ENCODE measurements at places on chromosomes 12 and 14. TPM values are rescaled to one million over a fixed set of nuclear protein-coding genes. Genes with fewer than 3 reads are reported as not detected.

DNA sequence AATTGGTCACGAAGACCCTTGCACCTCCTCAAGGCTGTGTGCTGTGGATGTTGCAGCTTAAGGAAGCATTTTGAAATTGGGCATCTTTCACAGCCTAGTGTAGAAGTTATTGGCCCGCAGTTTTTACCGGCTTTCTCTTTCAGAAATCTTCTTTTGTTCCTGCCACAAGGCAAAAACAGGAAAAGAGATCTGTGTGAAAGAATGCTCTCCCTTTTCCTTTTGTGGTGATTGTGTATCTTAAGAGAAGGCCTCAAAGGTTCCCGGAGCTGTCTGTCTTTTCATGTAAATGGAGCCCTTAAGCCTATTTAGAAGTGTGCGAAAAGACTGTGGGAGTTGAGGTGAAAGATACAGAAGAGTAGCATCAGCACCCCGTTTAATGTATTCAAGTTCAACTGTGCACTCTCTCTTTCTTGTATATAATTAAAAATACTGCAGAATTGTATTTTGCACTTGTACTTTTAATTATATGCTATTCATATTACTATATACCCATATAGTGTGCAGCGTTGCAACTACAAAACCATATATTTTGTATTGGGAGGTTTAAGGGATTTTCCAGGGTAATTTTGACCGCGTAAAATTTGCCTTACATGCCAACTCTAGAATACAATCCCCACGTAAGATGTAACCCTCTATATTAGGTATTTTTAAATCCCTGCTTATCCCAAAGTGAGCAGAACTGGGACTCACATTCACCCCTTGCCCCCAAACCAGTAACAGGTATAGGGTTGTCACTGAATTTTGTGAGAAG, 441.7 kb downstream of the RAD51B start:
- no peak for DNase-seq

DNA sequence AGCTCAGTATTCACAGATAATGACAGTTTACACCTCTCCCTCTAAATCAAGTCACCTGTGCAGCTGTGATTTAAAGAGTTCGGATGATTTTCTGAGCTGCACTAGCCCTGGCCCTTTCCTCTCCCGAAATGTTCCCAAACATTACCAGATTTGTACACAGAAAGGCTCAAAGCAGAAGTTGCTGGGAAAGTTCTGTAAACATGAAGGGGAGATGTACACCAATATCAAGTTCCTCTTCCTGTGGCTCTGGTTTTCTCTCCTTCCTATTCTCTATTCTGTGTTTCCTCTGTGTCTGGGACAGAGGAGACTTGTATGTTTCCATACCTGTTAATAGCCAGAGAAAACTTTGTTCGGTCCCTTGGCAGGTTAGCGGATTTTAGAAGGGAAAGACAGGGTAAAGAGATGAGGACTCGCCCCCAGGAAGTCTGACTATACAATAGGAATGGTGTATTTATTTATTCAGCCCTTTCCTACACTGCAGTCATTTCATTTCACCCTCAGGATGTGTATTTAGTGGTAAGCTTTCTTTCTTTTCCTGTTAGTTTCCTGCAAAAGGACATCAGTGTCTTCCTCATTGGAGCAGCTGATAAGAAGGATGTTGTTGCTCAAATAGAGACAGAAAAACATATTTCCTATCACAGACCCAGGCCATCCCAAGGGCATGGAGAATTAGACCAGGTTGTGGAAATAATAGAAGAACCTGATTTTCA, 7.6 kb upstream of the NUMB start:
- no peak for DNase-seq

- DNase-seq = no peak
These were observed 531.7 kb upstream of the FLRT2 start for GRCh38 chr14:84998216-84998615.

DNA sequence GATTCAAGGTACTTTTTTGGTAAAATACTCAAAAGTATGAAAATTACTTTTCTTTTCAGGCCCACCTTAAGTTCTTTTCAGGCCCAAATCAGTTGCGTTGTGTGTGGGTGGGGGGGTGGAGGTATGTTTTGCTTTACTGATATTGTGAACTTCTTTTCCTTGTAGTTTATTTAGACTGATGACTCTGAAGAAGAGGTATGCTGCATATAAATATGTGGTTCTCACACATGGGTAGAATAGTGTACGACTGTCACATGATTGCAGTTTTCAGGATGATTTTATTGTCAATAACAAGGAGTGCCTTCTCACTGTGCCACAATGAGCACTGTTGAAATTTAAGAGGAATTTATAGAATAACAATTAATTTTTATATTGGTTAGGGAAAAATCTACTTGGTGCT, 166.6 kb upstream of the ATP2B1 start:
- DNase-seq = no peak

- no peak for DNase-seq
These were observed 19.3 kb downstream of the SLC6A13 start for GRCh38 chr12:243381-243780.

GRCh38 chr12:109448707-109449390, 28.3 kb downstream of the KCTD10 start:
- DNase-seq = no peak

GRCh38 chr12:122206111-122206881, 2.8 kb downstream of the B3GNT4 start:
- DNase-seq = no peak

DNA sequence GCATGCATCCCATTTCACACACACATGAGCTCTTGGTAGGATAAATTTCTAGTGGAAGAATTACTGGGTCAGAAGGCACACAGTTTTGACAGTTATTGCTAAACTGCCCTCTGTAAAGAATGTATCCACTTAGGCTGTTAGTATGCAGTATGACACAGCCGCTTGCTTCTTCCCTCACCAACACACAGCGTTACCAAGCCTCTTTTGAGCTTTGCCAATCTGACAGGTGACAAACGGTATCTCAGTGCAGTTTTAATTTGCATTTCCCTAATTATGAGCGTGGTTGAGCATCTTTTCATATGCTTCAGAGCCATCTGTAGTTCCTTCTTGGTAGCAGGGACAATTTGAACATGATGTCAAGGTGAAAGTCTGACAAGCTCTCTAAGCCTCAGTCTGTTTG, 42.9 kb downstream of the HRK start:
- no peak for DNase-seq

DNA sequence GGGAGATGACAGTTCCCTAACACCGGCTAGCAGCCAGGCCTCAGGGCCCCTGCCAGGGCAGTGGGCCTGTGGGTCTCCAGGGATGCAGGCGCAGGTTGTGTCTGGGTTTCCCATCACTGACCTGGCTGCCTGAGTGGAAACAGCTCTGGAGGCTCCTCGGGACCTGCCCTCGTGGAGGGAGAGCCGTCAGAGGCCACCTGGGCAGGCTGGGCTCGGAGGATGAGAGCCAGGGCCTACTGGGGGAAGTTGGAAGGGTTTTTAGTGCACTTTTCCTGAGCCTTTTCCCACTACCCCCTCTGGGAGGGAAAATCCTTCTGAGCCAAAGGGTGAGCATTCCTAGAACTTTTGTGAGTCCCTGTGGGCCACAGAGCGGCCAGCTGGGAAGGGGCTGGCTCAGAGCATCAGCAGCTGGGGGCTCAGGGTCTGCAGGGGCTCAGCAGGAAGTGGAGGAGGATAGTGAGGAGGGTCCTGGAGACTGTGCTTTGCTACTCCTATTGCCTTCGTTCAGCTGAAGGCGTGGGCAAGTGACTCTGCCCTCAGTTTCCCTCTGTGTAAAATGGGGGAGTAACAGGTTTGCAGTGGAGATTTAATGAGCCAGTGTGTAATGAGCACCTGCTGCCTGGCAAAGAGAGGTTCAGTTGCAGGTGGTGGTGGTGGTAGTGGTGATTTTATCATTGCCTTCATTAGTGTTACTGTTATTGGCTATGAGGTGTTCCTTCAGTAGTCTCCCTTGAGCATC, 1.8 kb downstream of the SH2B3 start:
- DNase-seq = peak; percentile 67

- no peak for DNase-seq
These were observed 215.9 kb upstream of the BMP4 start for GRCh38 chr14:54172562-54172961.

DNA sequence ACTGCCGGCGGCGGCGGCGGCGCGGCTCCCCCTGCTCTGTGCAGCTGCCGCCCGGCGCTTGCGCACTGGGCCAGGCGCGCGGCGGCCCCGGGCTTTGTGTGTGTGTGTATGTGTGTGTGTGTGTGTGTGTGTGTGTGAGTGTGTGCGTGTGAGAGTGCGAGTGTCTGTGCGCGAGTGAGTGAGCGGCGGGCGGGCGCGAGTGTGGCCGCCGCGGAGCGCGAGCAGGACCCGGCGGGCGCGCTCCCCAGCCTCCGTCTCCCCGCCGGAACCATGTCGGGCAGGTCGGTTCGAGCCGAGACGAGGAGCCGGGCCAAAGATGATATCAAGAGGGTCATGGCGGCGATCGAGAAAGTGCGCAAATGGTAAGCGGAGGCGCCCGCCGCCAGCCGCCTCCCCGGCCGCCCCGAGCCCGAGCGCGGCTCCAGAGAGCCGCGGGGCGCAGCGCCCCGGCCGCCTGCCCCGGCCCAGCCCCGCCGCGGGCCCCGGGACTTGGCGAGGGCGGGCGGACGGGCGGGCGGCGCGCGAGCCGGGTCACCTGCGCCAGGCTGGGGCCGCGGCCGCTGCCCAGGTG, at the start of gene BCL7A:
TSS of gene BCL7A (plus strand) at position 63 of the 571 bp plus-strand sequence. CDS start at position 271, 208 bp downstream.
- peak; percentile 85 for DNase-seq

- DNase-seq = no peak
These were observed 245.4 kb upstream of the KRR1 start for GRCh38 chr12:75756771-75757170.

DNA sequence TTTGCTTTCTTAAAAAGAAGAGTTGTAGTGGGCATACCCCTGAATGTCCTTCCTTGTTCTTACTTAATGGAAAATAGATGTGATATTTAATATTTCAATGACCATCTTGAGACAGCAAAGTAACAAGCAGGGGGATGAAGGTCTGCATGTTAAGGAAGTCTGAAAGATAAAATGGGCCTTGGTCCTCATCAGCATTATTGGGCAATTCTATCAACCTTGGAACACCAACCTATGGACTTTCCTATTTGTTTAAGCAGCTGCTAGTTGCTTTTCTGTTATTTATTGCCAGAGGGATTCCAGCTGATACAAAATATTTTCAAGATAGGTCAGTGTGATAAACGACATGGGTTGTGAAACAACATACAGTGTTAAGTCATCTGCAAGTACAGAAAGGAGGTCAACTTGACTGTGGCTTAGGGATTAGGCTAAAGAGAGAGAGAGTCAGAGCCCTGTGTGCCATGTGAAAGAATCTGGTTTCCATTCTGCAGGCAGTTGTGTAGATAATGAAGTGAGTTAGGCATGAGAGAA, 16.4 kb upstream of the A2M start:
- no peak for DNase-seq

DNA sequence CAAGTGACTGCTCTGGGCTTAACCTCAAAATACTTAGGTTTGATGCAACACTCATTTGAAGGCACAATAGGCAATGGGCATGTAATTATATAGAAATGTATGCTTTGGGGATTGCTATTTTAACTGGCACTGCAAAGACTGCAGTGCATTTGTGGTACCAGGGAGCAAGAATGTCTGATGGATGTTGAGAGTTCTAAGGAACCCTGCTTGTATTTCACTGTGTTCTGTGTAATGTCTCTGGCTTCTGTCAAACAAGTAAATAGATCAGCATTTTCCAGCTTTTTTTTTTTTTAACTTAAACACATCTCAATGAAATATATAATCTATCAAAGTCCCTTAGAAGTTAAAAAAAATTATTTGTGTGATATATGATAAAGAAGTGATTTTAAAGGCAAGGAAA, 94.8 kb upstream of the ATP2B1 start:
- no peak for DNase-seq

- DNase-seq = peak; percentile 47
These were observed 84.1 kb upstream of the GNG2 start for GRCh38 chr14:51776102-51776894.

- DNase-seq = no peak
These were observed 8.5 kb downstream of the CRACR2A start for GRCh38 chr12:3744229-3744901.

- DNase-seq = no peak
These were observed 159.5 kb downstream of the ETV6 start for GRCh38 chr12:11808931-11809330.

DNA sequence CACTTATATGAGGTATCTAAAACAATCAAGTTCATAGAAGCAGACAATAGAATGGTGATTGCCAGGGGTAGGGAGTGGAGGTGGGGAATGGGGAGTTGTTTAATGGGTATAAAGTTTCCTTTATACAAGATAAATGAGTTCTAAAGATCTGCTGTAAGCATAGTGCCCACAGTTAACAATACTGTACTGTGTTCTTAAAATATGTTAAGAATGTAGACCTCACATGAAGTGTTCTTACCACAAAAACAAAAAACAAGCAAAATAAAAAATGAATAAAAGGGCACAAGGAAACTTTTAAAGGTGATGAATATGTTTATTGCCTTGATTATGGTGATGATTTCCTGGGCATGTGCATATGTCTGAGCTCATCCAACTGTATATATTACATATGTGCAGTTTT, 211.8 kb downstream of the MSRB3 start:
- DNase-seq = no peak

DNA sequence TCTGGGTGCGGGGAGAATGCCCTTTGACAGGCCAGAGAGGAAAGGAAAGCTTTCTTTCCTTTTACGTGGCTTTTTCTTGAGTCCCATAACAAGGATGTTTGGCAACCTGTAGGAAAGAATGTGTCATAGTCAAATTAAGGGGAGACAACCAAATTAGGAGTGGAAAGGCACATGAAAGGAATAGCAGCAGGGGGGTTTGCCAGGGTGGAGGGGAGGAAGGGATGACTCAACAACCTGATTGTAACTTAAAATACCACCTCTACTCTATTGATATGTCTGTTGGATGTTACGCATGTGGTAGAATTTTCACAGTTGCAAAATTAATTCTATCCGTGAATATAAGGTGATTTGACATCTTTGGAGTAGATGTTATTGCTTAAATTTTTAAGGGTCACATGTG, 28.5 kb upstream of the MYBPC1 start:
- DNase-seq = no peak

DNA sequence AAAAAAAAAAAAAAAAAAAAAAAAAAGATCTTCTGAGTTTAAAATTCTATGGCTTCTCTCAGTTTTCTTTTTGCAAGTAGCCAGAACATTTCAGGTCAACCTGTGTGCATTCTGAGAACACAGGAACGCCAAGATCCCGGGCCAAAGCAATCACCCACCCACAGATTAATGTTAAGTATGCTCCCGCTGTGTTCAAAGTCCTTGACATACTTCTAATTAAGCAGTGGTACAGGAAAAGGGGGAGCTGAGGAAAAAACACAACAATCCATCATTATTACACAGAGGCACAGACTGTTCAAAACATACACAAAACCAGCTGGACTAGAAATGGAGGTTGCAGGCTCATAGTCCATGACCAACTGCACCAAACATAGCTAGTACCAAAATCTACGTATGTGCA, 2.8 kb downstream of the FBXO21 start:
- no peak for DNase-seq

- DNase-seq = peak; percentile 90
These were observed 25.0 kb downstream of the HIP1R start for GRCh38 chr12:122860040-122860853.

CAPZA3 gene
- not detected for total RNA-seq

TMEM132D gene
- not detected for total RNA-seq

NGB gene
- not detected for total RNA-seq

TRIM9 gene
- total RNA-seq = 0.42 TPM

SSPN gene
- total RNA-seq = 56.4 TPM

SERPINA5 gene
- total RNA-seq = 4.0 TPM

OASL gene
- 0.55 TPM for total RNA-seq

Data from left ventricle myocardium superior (tissue), 1 donor.